CD4-positive, alpha-beta T cell treated with Interleukin-2 at 100 ng/mL for 4 hours (primary cell): ENCODE measurements at places on chromosomes 3 and 15.

DNA sequence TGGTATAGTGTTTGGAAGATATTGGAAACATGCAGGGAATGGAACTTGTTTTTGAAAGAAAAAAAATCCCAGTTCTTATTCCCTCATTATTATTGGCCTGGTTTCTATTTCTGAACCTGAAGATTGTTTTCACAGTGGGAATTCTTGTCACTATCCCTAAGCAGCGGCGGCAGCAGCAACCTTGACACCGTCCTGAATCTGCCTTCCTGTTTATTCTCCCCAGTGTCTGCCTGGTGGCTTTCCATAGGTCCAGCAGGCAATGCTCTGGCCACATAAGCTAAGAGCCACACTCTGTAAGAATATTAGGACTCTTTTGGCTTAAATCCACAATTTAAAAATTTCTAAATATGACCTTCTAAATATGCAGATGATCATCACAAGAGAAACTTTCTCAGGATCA is 178.0 kb downstream of the PLCL2 start:
- DNase-seq: no peak

DNA sequence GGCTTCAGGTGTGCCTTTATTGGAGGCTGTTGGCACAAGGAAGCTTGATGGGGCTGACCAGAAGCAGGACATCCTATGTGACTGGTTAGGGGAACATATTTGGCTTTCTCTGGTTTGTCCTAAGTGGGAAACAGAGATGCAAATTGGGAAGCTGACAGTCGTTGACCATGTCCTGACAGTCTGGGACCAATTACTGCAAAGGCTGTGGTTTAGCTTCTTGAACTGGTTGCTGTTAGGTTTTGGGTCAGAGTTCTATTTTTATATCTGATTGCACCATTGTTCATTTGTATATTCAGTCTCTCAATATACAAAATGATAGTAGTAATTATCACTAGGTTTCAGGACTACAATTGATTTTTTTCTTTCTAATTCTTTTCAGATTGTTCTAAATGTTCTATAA is 36.8 kb downstream of the SNTN start:
- no peak for DNase-seq

DNA sequence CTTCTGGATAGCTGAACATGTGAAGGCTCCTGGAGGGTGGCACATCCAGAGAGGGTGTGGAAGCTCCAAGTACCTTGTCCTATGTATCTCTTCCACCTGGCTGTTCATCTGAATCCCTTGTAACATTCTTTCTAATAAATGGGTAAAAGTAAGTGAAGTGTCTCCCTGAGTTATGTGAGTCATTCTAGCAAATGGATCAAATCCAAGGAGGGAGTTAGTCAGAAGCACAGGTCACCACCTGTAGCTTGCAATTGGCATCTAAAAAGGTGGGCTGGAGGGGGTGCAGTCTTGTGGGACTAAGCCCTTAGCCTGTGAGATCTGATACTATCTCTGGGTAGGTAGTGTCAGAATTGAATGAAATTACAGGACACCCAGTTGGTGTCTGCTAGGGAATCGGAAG is 71.0 kb downstream of the WWTR1 start:
- DNase-seq: no peak

DNA sequence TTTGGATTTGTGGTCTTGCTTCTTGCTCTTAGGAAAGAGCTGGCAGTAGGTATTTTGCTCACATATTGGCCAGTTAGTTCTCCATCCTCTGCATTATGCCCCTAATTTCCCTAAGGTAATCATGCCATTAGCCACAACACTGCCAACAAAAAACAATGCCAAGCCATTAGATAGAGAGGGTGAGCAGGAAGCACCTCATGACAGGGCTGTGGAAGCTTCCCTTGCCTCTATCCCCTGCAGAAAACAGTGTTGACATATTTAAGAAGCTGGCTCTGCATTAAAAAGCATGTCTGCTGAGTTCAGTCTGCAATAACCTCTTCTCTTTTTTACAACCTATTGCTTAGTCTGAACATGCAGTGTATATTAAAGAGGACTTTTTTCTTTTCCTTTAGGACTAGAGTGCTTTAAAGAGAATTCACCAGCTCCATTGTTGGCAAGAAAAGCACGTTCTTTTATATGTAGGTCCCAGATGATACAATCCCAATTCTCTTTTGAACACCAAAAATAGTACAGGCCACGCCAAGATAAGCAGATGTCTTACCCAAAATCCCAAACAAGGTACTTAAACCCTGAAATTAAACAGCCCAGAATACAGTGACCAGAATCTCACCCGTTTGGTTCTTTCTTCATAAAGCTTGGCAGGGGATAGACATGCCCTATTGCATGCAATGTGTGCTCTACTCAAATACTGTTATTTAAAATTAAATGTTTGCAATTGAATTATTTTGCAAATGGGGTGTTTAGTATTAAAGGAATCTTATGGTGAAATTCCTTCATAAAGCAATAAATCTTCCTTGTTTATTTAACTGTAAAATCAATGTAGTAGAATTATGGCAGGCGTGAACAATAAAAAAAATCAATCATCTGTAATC is 93.7 kb upstream of the UBE3A start:
- no peak for DNase-seq

DNA sequence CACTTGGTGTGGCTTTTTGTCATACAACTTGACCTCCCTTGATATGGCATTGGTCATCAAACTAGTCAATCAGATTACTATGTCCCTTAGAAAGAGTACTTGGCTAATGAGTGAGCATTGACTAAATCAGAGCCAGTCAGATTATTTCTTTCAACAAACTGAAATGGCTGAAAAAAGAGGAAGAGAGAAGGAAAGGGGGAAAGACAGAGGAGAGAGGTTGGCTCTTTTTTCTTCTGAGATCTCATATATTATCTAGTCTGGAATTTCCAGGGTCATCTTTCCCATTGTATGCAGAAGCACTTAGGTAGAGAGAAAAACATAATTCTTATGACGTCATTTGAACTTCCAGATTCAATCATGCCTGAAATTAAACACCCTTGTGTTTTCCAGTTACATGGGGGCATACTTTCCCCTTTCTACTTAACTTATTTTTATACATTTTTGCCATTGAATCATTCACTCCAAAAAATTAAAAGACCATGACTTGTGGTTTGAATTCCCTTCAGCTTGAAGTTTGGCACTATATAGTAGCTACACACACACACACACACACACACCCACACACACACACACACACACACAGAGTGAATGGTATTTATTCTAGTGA is 387.8 kb downstream of the LSAMP start:
- DNase-seq: no peak

- DNase-seq: no peak
Observed at GRCh38 chr3:35739181-35739809, 100.0 kb downstream of the ARPP21 start.

GRCh38 chr15:34701536-34701935 is 53.3 kb downstream of the GJD2 start:
- no peak for DNase-seq

- no peak for DNase-seq
Observed at GRCh38 chr3:144822671-144823070, 851.0 kb downstream of the DIPK2A start.

GRCh38 chr3:45244356-45244755 is 18.3 kb upstream of the TMEM158 start:
- DNase-seq: no peak

DNA sequence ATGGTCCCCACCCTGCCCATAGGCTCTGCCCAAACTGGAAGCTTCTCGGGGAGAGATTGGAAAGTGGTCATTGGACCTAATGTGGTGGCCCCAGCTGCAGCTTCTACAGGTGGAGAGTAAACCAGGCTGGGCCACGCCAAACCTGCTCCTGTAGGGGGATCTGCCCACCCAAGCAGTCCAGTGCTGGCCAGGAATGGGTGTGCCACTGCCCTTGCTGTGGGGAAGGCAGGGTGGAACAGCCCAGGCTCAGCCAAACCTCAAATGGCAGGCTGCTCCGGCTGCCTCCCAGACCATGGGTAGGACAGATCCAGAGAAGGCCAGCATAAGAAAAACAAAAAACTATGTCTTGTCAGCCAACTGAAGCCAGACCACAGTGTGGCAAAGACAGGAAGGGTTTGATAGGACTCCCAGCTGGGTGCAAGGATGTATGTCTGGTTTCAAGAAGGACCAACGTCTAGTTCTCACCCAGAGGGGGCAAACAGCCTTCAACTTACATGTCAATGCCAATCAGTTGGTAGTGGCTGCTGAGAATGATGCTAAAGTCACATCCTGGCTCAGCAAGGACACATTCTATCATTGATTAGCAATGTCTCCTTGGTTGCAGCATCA is 267.3 kb downstream of the UACA start:
- no peak for DNase-seq

DNA sequence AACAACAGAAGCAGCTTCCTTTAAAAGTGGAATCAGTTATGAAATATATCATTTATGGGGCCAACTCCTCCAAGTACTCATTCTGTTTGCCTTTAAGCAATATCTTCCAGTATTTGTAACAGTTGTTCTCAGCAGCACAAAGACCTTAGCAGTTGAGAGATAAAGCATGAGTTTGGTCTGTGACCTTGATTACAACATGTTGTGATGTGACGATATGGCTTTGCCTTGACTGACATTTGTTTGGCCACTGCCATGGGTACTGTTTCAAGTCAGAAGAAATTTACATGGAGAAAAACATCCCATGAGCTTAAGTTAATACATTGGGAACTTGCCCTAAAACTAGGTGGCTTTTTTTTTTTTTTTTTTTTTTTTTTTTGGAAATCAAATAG is 175.1 kb upstream of the KBTBD8 start:
- DNase-seq: no peak

- no peak for DNase-seq
Observed at GRCh38 chr15:34147371-34148140, 45.7 kb downstream of the PGBD4 start.

DNA sequence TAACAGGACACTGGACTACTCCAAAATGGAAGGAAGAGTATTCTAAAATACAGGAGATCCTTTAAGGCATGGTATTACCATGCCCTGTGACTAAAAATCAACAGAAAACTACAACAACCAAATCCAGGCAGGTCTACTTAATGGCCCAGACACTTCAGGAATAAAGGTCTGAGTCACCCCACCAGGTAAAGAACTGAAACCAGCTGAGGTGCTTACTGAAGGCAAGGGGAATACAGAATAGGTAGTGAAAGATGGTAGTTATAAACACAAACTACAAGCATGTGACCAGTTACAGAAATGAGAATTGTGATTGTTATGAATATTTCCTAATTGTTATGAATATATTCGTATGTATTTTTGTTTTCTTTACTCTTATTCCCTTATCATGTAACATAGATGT is 13.4 kb downstream of the IFT57 start:
- no peak for DNase-seq
